ENCODE measurements at places on chromosomes 7 and 10. TPM values are rescaled to one million over a fixed set of nuclear protein-coding genes. Genes with fewer than 3 reads are reported as not detected.

DNA sequence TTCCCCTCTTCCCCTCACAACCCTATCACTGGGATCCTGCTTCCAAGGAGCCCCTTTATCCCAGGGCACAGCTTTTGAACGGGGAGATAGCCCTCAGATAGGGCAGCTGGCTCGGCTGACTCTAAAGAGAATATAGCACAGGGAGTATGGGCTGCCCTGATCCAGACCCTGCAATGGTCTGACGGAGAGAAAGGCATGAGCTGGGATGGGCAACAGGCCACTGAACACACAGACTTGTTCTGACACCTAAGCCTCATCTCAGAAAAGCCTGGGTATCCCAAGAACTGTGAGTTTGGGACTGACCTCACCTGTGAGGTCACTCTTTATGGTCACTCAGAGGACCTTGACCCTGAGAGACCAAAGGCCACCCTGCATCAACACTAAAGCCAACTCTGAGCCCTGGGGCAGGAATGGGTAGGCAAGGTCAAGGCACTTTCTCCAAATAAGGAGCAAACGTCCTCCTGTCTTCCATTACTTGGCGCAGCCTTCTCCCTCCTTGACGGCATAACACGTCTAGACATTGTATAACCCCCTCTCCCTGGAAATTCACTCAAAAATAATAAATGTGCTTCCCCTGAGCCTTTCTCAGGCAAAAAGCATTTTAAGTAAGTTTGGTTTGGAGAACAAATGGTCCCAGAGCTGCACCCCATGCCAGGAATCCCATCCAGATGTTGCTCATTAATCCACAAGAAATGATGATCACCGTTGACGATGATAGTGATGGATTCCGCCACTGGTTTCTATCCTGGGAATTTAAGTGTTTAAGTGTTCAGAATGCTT, 8.2 kb upstream of the LRRC18 start:
- H3K4me1 ChIP-seq = peaks cover 3% of the 10 kb centered on the region
- no peak overlapping the region for H3K27ac ChIP-seq
- H3K27me3 ChIP-seq = no peaks in the 10 kb centered on the region
- no peak overlapping the region for H3K4me3 ChIP-seq
- DNase-seq = no peak
- H3K36me3 ChIP-seq = no peaks in the 10 kb centered on the region

GRCh38 chr10:71905164-71905563, 54.1 kb upstream of the PSAP start:
- no peaks in the 10 kb centered on the region for H3K27me3 ChIP-seq
- peaks cover 10% of the 10 kb centered on the region for H3K4me1 ChIP-seq
- DNase-seq = no peak

DNA sequence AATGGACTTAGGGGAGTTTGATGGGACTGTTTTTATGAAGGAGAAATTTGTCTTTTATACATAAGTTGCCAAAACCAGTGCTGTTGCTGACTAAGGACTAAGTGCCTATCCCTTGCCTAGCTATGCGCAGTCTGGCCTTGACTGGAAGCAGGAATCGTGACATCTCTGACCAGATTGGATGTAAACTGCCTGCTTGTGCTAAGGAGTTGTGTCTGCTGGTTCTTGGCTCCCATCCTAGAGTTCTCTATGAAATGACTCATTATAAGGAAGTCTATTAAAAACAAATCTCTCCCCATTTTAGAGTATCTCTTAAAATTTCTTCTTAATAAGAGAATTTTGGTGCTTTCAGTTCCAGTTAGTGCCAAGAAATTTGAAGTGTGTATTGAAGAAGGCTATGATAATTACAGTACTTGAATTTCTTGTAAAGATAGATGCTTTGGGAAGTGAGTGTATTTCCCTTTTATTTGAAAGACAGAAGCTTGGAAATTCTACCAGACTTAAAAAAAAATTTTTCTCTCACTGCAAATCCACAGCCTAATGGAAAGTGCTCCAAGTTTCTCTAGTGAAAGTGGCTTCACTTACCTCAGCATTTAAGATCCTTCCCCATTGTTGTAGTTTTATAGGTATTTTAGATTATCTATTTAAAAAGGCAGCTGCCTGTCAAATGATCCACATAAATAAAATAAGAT, 77.6 kb downstream of the BICC1 start:
- H3K4me3 ChIP-seq = no peak overlapping the region
- no peaks in the 10 kb centered on the region for H3K36me3 ChIP-seq
- no peaks in the 10 kb centered on the region for H3K27me3 ChIP-seq
- no peak for DNase-seq

GRCh38 chr7:134313543-134313942, 3.2 kb downstream of the SLC35B4 start:
- H3K36me3 ChIP-seq = peaks cover 4% of the 10 kb centered on the region
- peaks cover 8% of the 10 kb centered on the region for H3K4me1 ChIP-seq
- H3K27ac ChIP-seq = no peak overlapping the region
- no peak for DNase-seq
- H3K4me3 ChIP-seq = no peak overlapping the region
- no peaks in the 10 kb centered on the region for H3K27me3 ChIP-seq

- H3K36me3 ChIP-seq = no peaks in the 10 kb centered on the region
- peaks cover 48% of the 10 kb centered on the region for H3K4me1 ChIP-seq
- H3K27ac ChIP-seq = no peak overlapping the region
- no peak overlapping the region for H3K4me3 ChIP-seq
These were observed 2.5 kb upstream of the LFNG start for GRCh38 chr7:2517026-2517425.

- no peaks in the 10 kb centered on the region for H3K36me3 ChIP-seq
- no peak for DNase-seq
- H3K4me1 ChIP-seq = no peaks in the 10 kb centered on the region
- H3K27ac ChIP-seq = no peak overlapping the region
- no peak overlapping the region for H3K4me3 ChIP-seq
These were observed 42.4 kb upstream of the AGBL3 start for GRCh38 chr7:134943785-134944400.

DNA sequence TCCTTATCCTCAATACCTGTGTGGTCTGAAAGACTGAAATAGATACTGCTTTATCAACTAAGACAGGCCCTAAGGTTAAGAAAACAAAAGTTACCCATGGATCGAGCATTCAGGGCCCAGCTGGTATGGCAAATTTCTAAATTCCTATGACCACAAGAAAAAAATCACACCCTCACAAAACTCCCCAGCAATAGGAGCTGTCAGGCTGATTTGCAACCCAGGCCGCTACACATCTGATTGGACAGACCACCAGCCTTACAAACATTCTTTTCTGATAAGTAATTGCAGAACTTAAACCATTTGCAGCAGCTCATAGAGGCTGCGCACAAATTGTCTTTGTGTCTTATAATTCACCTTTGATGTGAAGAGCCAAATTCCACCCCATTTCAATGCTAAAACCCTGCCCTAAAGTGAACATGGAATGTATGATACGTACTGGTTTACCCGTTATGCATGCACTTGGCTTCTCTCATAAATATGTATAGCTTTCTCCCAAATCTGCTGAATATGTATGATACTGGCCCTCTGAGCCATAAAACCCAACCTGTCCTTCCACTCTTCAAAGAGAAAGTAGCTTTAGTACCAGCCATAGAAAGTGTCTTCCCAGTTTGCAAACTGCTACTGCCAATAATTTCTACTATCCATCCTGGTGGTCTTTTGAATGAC, 842.5 kb downstream of the GRID1 start:
- H3K4me3 ChIP-seq = no peak overlapping the region
- H3K36me3 ChIP-seq = no peaks in the 10 kb centered on the region
- DNase-seq = no peak
- no peak overlapping the region for H3K27ac ChIP-seq
- H3K4me1 ChIP-seq = no peaks in the 10 kb centered on the region
- H3K27me3 ChIP-seq = no peaks in the 10 kb centered on the region

DNA sequence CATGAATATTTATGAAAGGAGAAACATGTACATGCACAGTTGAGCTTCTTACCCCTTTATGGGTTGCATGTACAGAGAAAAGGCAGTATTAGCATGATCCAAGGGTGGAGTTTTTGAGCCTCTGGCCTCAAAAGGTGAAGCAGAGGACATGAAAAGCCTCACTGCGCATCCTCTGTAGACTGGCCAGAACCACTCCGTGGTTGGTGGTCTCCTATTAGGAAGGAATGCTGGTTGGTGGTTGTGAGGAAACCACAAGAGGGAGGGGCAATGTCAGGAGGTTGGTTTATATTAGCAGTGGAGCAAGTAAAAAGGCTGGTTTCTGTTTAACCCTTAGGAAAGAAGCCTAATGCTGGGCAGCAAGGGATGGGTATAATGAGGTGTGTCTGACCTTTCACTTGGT, 37.5 kb downstream of the AHCYL2 start:
- DNase-seq = no peak
- H3K27ac ChIP-seq = no peak overlapping the region
- no peak overlapping the region for H3K4me3 ChIP-seq
- H3K27me3 ChIP-seq = no peaks in the 10 kb centered on the region

DNA sequence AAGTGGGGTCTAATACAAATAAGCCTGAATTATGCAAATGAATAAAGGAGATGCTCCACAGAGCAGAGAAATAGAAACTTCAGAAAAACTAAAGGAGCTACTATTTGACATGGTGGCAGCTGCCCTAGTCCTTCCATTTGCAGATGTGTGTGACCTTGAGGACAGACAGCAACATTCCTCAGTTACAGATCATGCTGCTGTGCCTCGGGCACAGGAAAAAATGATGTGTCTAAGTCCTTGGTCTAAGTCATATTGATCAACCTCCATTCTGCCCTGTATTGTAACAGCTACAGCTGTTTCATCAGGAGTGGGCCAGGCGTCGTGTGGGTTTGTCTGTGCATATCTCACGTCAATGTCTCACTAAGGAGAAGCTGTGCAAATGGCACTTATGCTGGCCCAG, 710.4 kb downstream of the TNS3 start:
- H3K27ac ChIP-seq = no peak overlapping the region
- no peaks in the 10 kb centered on the region for H3K36me3 ChIP-seq
- DNase-seq = no peak
- no peak overlapping the region for H3K4me3 ChIP-seq
- H3K27me3 ChIP-seq = no peaks in the 10 kb centered on the region

DNA sequence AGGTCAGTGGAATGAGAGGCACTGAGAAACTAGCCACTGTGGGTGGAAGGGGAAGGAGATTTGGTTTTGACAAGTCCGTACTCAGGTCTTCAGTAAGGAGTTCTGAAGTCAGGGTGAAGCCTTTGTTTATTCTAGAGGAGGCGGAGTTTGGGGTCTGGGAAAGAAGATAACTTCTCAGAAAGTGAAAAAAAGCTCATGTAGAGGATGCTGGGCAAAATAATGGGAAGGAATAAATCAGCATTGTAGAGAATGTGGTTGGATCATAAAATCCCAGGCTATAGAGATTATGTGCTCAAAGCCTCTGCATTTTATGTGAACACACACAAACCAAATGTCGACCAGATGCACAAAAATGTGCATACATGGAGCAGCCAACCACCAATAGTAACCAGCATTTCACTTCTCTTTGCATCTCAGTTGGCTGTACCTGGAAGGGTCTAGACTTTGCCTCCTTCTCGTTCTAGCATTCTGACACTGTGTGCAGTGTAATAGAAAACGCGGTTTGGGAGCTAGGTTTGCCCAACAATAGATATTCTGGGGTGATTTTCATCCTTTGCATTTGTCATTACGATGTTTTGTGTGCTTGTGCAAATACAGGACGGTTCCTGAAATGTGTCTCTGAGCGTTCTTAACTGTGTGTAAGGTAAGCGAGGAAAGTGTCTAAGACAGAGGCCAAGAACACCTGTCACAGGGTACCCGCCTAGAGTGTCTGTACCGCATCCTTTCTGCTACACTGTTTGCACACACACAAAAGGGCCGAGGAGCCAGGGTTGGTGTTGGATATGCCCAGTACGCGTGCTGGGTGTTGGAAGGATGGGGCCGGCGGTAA, 603 bp upstream of the HECW1 start:
- DNase-seq = no peak
- peaks cover 43% of the 10 kb centered on the region for H3K27me3 ChIP-seq
- H3K27ac ChIP-seq = no peak overlapping the region
- no peaks in the 10 kb centered on the region for H3K36me3 ChIP-seq
- H3K4me3 ChIP-seq = no peak overlapping the region
- H3K4me1 ChIP-seq = no peaks in the 10 kb centered on the region

DNA sequence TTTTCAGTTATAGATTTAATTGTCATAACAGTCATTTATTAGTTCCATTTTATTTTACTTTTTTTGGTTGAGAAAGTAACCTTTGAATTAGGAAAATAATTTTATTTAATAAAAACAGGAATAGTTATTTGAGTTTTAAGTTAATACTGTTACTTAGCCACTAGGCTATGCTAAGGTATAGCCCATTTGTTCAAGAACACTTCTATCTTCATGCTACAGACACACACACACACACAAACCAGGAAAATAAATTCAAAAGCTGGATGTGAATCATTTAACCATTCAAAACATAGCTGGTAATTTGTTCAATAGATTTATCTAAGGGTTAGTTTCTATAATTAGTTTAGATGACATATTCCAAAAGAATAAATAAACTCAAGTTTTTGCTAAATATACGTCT, 148.4 kb downstream of the RNF133 start:
- H3K4me3 ChIP-seq = no peak overlapping the region
- no peaks in the 10 kb centered on the region for H3K36me3 ChIP-seq
- no peaks in the 10 kb centered on the region for H3K27me3 ChIP-seq

- no peak overlapping the region for H3K4me3 ChIP-seq
- peaks cover 6% of the 10 kb centered on the region for H3K4me1 ChIP-seq
- no peaks in the 10 kb centered on the region for H3K36me3 ChIP-seq
- no peak overlapping the region for H3K27ac ChIP-seq
These were observed 18.1 kb upstream of the CAMK2G start for GRCh38 chr10:73892310-73893030.

DNA sequence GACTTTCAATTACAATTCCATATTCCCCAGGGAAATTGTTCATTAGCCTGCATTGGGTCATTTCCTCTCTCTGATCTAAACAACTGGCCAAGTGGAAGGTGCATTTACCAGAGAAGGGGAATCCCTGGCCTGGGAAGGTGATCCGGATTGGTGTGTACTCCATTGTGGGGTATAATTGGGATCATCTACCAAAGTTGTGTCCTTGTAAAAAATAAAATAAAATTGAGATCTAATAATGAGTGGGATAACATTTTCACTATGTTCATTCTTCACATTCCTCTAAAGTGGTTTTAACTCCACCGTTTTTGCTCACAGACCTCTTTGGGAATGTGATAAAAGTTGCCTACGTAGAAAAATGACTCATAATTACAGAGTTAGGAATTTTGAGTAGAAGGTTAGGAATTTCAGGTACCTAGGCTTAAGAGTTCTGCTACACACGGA, 22.8 kb downstream of the ARL5B start:
- H3K27ac ChIP-seq = no peak overlapping the region
- peaks cover 8% of the 10 kb centered on the region for H3K36me3 ChIP-seq
- DNase-seq = no peak
- H3K4me3 ChIP-seq = no peak overlapping the region
- no peaks in the 10 kb centered on the region for H3K4me1 ChIP-seq

The DPP6 gene
- 4.5 TPM for total RNA-seq

The ANKRD22 gene
- total RNA-seq = 15.5 TPM

The CRHR2 gene
- under 0.01 TPM for total RNA-seq

The SPDYE11 gene
- not detected for total RNA-seq

The DEPP1 gene
- 12.2 TPM for total RNA-seq

The XRCC2 gene
- 6.3 TPM for total RNA-seq

The FMC1 gene
- 17.4 TPM for total RNA-seq

Measured in thymus (tissue), 14 donors.